CD8-positive, alpha-beta memory T cell (primary cell): ENCODE measurements at places on chromosomes 5 and 9. TPM values are rescaled to one million over a fixed set of nuclear protein-coding genes. Genes with fewer than 3 reads are reported as not detected.

- H3K4me3 ChIP-seq: peak overlapping the region; percentile 96
- peaks cover 34% of the 10 kb centered on the region for H3K4me1 ChIP-seq
- H3K36me3 ChIP-seq: no peaks in the 10 kb centered on the region
- H3K27me3 ChIP-seq: no peaks in the 10 kb centered on the region
- H3K27ac ChIP-seq: peak overlapping the region; percentile 91
- DNase-seq: no peak
Measured at GRCh38 chr9:113219969-113220368, 1.1 kb downstream of the FKBP15 start.

GRCh38 chr5:159877894-159878448 lies 38.3 kb upstream of the ADRA1B start:
- DNase-seq: no peak
- no peaks in the 10 kb centered on the region for H3K36me3 ChIP-seq
- H3K27ac ChIP-seq: no peak overlapping the region
- no peaks in the 10 kb centered on the region for H3K4me1 ChIP-seq
- peaks cover 8% of the 10 kb centered on the region for H3K27me3 ChIP-seq
- H3K4me3 ChIP-seq: no peak overlapping the region

DNA sequence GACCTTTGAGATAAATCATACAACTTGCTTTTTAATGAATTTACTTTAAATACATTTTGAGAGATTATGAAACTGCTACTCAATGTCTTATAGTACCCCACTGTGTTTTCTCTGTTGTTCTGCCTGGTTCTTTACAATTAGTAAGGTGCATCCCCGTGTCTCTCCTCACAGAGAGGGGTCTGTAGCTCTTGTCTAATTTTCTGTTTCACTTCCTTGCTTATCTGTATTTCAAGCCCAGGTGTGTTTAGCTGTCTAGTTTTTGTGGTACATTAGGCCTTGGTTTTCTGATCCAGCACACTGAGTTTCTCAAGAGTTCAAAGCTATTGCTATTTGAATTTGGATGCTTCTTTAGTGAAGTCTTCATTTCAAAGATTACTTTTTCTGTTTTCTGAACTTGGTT lies 105.1 kb downstream of the MAST4 start:
- no peaks in the 10 kb centered on the region for H3K4me1 ChIP-seq
- H3K36me3 ChIP-seq: no peaks in the 10 kb centered on the region
- H3K4me3 ChIP-seq: no peak overlapping the region
- no peak for DNase-seq
- H3K27me3 ChIP-seq: no peaks in the 10 kb centered on the region

DNA sequence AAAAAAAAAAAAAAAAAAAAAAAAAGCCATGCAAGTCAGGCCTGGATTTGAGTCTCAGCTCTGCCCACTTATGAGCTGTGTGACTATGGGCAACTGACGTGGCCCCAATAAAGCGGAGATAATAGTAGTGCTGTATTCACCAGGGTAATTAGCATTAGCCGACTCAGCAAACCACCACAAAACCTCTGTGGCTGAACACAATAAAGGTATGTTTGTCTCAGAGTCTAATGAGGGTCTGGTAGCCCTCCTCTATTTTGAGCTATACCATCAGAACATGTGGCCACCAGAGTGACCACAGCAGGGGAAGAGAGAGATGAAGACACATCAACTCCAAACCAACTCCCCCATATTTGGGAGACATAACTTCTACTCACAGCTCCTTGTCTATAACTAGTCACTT lies 15.9 kb downstream of the SWI5 start:
- no peak overlapping the region for H3K27ac ChIP-seq
- DNase-seq: no peak
- no peaks in the 10 kb centered on the region for H3K27me3 ChIP-seq
- H3K36me3 ChIP-seq: no peaks in the 10 kb centered on the region

- H3K4me3 ChIP-seq: no peak overlapping the region
- DNase-seq: no peak
- no peaks in the 10 kb centered on the region for H3K4me1 ChIP-seq
- no peaks in the 10 kb centered on the region for H3K36me3 ChIP-seq
Measured at GRCh38 chr5:72035831-72036230, 71.4 kb upstream of the MAP1B start.

GRCh38 chr5:149617760-149618306 lies 36.5 kb downstream of the ARHGEF37 start:
- H3K27ac ChIP-seq: no peak overlapping the region
- no peaks in the 10 kb centered on the region for H3K4me1 ChIP-seq
- no peaks in the 10 kb centered on the region for H3K36me3 ChIP-seq
- H3K27me3 ChIP-seq: no peaks in the 10 kb centered on the region

DNA sequence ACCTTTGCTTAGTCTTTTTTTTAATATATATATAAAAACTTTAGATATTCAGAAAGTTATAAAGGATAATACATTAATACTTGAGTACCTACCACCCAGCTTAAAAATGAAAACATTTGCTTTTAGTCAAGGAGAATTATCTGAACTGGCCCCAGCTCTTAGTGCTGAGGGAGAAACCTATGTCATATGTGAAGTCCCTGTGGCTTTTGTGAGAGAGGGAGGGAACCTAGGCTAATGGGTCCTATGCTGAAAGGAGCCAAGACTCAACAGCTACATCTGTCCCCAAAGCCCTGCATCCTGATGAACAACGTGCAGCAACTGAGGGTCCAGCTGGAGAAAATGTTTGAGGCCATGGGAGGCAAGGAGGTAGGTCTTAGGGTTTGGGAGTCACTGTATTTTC lies 92.0 kb upstream of the RUSC2 start:
- no peak for DNase-seq
- no peaks in the 10 kb centered on the region for H3K4me1 ChIP-seq
- no peak overlapping the region for H3K27ac ChIP-seq

Gene HTR4
- not detected for total RNA-seq

Gene SLC1A3
- total RNA-seq: 0.37 TPM
